ENCODE measurements at places on chromosomes 7 and 10.

- no peak for DNase-seq
These were observed 239.7 kb downstream of the WDR37 start for GRCh38 chr10:1295756-1296480.

DNA sequence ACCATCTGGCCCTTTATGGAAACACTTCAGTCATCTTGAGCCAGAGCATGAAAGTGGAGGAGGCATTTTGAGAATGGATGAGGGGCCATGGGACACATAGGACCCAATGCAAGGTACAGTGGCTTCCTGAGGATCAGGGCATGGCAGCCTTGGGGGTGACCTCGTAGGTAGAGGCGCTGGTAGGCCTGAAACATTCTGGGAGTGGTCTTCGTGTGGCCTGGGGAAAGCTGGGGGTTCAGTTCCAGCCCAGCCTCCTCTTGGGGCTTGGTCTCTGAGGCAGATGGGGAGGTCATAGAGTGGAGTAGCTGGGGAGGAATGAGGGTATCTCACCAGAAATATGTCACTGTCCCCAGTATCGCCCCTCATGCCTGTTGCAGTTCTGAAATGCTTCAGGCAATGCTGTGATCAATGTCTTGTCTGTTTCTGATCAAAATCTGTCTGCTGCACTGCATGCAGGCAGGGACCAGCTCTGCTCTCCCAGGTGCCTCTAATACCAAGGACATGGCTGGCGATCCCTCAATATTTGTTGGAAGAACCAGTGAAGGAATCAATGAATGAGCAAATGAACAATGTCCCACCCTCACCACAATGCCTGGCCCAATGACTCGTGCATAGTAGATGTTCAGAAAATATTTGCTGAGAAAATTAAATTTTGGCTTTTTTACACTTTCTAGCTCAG is 90.9 kb downstream of the CHST15 start:
- DNase-seq, result no peak

- DNase-seq, result no peak
These were observed 61.7 kb downstream of the VIM start for GRCh38 chr10:17289763-17290162.

GRCh38 chr10:103069453-103070331 is 123.4 kb downstream of the NT5C2 start:
- peak; percentile 57 for DNase-seq

- no peak for DNase-seq
These were observed 47.5 kb downstream of the FAM53B start for GRCh38 chr10:124696446-124697392.

GRCh38 chr10:6108631-6109443 is 20.0 kb downstream of the RBM17 start:
- peak; percentile 50 for DNase-seq

DNA sequence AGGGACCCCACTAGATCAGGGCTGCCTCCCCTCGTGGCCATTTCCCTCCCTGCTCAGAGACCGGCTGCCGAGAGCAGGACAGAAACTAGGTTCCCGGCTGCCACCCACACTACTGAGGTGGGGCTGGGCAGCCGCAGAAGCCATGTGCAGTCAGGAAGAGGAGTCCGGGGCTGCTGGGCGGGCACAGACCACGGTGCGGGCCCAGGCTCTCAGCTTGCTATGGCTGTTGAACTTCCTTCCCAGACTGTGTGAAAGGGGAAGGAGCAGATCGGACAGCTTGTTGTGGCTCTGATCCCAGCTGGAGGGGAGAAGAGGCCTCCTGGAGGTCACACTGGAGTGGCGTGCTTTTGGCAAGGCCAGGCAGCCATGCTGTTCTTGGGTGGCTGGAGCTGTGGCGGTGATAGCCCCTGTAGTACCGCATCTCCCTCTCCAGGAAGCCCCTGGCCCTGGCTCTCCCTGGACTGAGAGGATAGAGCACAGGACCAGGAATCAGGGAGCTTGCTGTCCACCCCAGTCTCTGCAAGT is 56.8 kb downstream of the HK1 start:
- no peak for DNase-seq

- DNase-seq, result no peak
These were observed 589.2 kb downstream of the INHBA start for GRCh38 chr7:41113719-41114118.

DNA sequence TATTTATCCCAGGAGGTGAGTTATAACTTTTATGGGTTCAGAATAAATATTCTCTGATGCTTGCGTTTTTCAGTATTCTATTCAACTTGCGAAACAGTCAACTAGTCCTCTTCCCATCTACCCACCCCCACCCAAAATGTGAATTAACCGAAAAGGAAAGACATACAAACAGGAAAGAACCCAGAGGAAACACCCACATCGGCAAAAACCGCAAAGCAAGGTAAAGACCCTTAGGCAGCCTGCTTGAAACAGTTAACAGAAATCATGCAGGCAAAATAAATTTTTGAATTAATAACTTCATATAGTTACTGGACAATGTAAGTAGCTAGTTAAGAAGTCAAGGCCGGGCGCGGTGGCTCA is 5.4 kb downstream of the ZC3HAV1 start:
- DNase-seq, result no peak

DNA sequence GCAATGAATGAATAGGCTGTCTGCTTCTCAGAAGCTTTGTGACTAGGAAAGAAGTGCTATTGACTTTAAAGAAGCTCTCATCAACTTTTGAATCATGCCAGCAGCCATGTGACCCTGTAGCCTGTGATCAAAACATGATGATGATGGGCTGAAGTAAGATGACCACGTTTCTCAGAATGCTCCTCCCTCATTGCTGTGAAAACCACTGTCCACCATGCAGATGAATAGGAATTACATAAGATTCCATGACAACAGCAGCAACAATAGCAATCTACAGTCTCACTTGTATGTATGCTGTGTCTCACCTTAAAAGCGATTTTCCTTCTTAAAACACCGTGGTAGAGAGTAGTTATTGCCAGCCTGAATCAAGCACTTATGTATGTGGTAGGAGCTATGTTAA is 228.4 kb downstream of the TRIL start:
- peak; percentile 31 for DNase-seq

DNA sequence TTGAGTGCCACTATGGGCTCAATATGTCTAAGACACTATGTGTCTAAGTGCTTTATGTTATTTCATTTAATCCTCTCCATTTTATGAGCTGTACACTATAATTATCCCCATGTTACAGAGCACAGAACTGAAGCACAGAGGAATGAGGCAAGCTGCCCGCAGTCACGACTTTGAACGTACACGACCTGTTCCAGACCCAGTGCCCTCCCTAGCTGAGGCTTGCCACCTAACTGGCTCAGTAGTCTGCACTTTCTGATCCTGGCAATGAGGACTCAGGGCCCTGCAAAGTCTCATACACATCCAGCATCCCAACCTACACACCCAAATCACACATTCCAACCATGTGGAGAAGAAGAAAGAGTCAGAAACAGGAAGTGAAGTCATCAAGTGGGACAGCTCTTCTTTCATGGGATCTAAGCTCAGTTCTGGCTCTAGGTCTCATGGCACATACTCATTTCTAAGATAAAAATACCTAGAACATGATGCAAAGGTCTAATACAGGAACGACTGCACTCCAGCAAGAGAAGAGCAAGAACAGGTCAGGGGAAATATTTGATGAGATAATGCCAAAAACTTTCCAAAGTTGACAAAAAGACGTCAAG is 42.4 kb upstream of the DDC start:
- DNase-seq, result peak; percentile 14

- DNase-seq, result no peak
These were observed 52.2 kb upstream of the KCNIP2 start for GRCh38 chr10:101895781-101896180.

DNA sequence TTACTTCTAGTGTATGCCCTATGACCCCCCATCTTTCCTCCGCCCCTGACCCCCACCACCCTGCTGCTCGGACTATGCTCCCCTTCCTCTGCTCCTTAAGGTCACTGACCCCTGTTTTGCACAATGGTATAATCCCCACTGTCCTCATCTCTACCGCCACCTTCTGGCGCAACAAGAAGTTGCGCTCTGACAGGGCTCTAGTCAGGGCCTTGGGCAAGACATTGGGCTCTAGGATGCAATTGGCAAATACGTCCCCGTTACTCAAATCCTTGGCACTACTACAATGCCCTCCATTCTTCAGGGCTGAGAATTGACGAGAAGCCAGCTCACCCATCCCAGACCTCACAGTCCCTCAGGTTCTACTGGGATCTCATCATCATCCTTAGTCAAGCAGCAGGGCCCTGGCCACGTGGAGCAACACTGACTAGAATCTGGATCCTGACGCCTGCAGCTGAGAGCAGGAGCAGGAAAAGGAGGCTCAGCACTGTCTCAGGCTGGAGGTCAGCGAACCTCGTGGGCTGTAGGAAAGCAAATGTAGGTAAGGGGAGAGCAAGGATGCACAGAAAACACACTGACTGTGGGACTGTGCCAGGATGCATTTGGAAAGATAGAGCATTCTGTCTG is 10.6 kb downstream of the LRIT2 start:
- DNase-seq, result no peak

DNA sequence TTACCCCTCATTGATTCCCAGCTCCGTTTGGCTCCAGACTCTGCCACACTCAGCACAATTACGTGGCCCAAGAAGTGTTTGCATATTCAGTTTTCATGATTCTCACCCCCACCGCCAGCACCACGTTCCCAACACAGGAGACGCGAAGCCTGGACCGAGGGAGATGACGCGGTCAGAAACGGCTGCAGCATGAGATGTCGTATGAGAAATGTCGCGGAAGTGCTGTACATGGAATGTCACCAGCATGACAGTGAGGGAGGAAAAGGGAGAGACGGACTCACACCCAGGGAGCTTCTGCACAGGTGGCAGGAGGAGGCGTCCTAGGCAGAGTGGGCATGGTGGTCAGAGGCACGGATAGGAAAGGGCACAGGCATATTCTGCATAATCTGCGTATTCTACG is 188.3 kb downstream of the WDR37 start:
- DNase-seq, result no peak

GRCh38 chr7:50273870-50274269 is 30.6 kb upstream of the IKZF1 start:
- no peak for DNase-seq

DNA sequence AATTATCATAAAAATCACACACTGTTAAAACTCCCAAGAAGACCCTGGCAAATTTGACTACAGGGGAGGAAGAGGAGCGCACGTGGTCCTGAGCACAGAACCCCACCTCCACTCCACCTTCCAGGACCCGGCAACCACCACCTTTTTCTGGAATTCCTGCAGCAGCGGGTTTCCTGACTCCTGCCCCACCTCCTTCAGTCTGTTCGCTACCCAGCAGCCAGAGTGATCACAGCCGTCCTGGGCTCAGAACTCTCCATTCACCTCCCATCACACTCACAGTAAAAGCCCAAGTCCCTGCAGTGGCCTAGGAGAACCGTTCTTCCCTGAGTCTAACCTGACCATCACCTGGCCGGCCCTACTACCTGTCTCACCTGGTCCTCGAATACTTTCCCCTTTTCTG is 107.4 kb upstream of the FAM204A start:
- DNase-seq, result no peak

DNA sequence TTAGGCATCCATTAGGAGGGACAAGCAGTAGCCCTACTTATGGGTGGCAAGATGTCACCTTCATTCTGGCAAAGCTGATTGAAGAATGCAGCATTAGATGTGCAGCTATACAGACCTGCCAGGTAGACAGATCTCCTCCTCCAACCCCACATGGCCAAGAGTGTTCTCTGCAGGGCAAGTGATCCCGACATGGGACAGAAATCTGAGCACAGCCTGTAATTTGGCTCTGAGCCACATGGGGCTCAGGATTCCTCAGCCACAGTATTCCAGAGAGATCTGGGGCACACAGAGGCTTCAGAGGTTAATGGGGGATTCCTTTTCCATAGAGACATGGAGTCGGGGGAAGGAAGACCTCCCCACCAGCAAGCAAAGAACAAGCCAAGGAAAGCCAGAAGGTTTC is 58.7 kb upstream of the GDF10 start:
- no peak for DNase-seq

GRCh38 chr10:55410415-55410885 is 609.4 kb upstream of the PCDH15 start:
- DNase-seq, result peak; percentile 58

GRCh38 chr7:127119517-127119916 is 133.2 kb downstream of the GRM8 start:
- no peak for DNase-seq

- DNase-seq, result no peak
These were observed 70.8 kb downstream of the CFTR start for GRCh38 chr7:117550625-117551024.

DNA sequence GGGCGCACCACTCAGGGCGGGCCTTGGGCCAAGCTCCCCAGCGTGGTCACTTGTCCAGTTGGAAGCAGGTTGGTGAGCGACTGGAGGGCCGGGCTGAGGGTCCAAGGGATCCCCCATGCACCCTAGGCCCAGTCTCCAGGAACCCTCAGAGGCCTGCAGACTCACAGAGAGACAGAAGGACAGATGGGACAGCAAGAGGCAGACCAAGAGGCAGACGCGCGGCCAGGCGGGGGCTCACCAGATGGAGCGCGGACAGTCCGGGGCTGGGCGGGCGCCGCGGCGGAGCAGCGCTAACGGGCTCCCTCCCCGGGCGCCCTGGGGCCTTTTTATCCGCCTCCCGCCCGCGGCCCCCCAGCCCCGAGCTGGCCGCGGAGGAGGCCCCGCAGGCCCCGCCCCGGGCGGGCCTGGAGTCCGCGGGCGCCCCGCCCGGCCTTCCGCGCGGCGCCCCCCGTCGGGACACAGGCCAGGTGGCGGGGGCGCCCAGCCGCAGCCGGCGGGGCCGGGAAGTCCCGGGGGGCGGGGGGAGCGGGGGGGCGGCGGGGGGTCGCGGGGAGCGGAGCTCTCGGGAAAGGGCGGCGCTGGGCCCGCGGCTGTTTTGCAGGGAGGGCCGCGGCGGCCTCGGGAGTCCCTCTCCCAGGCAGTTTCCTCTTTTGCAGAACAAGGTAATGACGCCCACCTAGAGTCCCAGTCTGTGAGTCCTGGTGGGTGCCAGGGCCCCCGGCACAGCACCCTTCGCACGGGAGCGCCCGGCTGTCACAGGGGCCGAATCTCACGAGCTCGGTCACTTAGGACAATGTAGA is at the start of gene LOXL4:
Gene LOXL4, minus strand, starts transcription at position 301 of the 800 bp plus-strand sequence. CDS start 5,175 bp downstream, outside the sequence.
- DNase-seq, result peak; percentile 19

GRCh38 chr7:76269895-76270294 is 32.6 kb upstream of the HSPB1 start:
- DNase-seq, result no peak

GRCh38 chr7:44121761-44122420 is 1.5 kb downstream of the POLD2 start:
- no peak for DNase-seq

- no peak for DNase-seq
These were observed 221.6 kb upstream of the SEMA3E start for GRCh38 chr7:83870515-83870914.

DNA sequence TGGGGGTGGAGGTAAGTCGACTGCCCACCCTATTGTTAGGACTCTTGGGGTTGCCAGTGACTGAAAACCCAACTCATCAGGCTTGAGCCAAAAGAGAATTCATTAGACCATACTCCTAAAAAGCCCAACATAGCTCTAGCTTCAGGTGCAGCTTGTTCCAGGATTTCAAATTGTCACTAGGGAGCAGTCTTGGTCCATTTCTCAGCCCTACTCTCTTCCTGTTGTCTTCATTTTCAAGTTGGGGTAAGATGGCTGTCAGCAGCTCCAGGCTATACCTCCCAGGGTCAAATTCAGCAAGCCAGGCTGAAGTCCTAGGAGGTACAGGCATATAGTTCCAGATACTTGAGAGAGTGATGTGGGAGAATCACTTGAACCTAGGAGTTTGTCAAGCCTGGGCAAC is 14.9 kb upstream of the COL13A1 start:
- peak; percentile 39 for DNase-seq
